SW480 (cell line): ENCODE measurements at places on chromosomes 16 and 17.

DNA sequence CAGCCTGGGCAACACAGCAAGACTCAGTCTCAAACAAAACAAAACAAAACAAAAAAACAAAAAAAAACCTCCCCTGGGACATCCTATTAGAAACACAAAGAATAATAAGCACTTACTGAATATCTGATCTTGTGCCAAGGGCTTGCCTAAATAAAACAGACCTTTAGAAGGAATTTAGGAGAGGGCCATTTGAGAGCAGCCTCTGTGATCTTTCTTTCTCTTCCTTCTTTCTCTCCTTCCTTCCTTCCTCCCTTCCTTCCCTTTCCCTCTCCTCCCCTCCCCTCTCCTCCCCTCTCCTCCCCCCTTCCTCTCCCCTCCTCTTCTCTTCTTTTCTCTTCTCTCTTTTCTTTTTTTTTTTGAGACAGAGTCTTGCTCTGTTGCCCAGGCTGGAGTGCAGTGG, 12.3 kb downstream of the ITGAL start:
- DNase-seq: no peak

GRCh38 chr16:78005881-78006280, 16.5 kb upstream of the CLEC3A start:
- no peak for DNase-seq

- no peak for DNase-seq
Observed at GRCh38 chr16:15054357-15055140, 1.3 kb downstream of the NTAN1 start.

GRCh38 chr16:7601100-7601499, 268.5 kb downstream of the RBFOX1 start:
- DNase-seq: no peak

DNA sequence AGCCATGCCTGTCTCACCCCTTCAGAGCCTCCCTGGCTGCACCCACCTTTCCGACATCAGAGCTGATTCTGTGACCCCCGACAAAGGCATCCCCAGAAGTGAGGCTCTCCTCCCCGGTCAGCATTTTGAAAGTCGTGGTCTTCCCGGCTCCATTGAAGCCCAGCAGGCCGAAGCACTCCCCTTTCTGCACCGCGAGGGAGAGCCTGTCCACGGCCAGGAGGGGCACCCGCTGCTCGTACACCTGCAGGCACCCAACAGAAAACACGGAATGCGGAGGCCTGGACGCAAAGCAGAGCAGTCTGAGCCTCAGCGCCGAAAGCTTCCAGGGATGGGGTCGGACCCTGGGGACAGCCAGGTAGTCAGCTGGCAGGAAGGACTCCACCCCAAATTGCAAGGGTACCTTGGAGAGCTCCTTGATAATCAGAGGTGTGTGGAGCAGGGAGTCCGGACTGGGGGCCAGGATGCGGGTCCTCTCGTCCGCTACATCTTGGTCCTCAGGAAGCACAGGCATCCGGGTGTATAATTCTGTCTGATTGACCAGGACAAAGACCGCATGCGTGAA, 13.1 kb upstream of the RNPS1 start:
- DNase-seq: no peak

DNA sequence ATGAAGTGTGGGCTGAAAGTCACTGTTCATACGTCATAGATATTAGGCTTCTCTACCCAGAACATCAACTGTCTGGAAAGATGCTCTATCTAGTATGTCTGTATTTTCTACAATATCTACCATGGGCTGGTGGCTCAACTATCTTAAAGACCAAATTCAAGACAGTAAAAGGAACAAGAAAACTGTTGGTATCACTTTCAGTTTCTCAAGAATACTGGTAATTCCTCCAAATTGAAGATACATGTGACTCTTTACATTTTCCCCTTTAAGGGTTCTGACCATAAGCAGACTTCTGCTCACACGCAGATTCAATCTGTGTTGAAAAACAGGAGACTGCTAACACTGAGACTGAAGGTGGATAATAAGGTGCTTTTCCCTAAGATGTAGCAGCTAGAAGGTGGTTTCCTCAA, 24.2 kb downstream of the XPO6 start:
- DNase-seq: no peak

- DNase-seq: no peak
Observed at GRCh38 chr17:75764417-75764710, 628 bp downstream of the GALK1 start.

DNA sequence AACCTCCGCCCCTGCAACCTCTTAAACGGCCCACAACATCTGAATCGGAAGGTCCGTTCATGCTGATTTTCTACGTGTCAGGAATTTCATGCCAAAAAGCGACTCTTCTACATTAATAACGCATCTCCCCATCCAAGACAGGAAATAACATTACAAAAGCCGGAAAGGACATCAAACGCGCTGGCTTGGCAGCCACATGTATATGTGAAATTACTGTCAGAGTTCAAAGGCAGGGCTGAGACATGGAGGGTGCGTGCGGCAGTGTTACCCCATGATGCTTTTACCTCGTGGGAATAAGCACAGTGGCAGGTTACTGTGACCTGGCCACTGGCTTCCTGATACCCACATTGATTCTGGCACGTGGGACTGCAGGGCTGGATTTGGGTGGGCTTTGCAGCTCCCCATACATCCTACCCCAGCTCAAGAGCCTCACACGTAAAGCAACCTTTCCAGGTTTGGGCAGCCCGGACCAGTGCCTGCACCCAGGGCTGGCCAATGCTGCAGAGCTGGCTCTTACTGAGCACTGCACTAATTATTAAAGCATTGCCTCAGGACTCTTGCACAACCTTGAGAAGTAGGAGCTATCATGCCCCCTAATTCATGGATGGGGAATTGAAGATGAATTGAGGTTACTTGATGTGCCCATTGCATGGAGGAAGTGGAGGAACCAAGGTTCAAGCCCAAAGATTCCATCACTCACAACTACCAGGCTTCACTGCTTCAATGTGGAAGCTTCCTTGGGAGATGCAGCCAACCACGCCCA, 120.6 kb upstream of the FOXF1 start:
- no peak for DNase-seq

- no peak for DNase-seq
Observed at GRCh38 chr16:27679899-27680298, 130.0 kb downstream of the KATNIP start.

GRCh38 chr17:70268383-70268782, 99.1 kb downstream of the KCNJ2 start:
- DNase-seq: no peak

GRCh38 chr17:71959154-71959553, 161.7 kb upstream of the SOX9 start:
- peak; percentile 13 for DNase-seq

- peak; percentile 94 for DNase-seq
Observed at GRCh38 chr16:85645021-85645589, 32.0 kb downstream of the GSE1 start.

DNA sequence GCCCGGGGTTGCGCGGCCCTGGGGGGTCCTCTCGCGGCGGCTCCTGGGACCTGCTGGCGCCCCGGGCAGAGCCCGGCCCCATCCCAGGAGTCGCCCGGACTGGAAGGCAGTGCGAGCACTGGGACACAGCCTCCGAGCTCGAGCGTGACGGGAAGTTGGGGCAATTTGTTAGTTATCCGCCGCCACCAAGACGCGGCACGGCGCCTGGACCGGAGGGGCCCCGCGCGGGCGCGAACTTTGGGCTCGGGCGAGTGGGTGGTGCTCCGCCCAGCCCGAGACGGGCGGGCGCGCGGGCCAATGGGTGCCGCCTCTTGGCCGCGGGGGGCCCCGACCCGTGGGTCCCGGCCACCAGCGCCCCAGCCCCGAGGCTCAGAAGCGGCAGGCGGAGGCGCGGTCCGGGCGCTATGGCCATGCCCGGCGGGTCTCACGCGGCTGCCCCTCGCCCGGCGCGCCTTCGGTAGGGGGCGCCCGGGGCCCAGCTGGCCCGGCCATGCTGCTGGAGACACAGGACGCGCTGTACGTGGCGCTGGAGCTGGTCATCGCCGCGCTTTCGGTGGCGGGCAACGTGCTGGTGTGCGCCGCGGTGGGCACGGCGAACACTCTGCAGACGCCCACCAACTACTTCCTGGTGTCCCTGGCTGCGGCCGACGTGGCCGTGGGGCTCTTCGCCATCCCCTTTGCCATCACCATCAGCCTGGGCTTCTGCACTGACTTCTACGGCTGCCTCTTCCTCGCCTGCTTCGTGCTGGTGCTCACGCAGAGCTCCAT, at the start of gene ADORA2B:
Gene ADORA2B (plus strand): TSS at position 372 of the 768 bp plus-strand sequence. CDS start 119 bp downstream, at position 491.
- peak; percentile 69 for DNase-seq

GRCh38 chr17:10211666-10212065, 13.3 kb upstream of the GAS7 start:
- no peak for DNase-seq

GRCh38 chr16:52906281-52906680, 146.4 kb downstream of the CHD9NB start:
- peak; percentile 54 for DNase-seq

GRCh38 chr17:75326226-75326848, 37.1 kb upstream of the SLC25A19 start:
- DNase-seq: no peak

GRCh38 chr17:80892019-80892855, 99.4 kb upstream of the CHMP6 start:
- DNase-seq: peak; percentile 90

GRCh38 chr17:80058311-80058955, 22.0 kb downstream of the CCDC40 start:
- DNase-seq: no peak

- DNase-seq: no peak
Observed at GRCh38 chr16:75519175-75519574, 16.7 kb downstream of the CHST5 start.

DNA sequence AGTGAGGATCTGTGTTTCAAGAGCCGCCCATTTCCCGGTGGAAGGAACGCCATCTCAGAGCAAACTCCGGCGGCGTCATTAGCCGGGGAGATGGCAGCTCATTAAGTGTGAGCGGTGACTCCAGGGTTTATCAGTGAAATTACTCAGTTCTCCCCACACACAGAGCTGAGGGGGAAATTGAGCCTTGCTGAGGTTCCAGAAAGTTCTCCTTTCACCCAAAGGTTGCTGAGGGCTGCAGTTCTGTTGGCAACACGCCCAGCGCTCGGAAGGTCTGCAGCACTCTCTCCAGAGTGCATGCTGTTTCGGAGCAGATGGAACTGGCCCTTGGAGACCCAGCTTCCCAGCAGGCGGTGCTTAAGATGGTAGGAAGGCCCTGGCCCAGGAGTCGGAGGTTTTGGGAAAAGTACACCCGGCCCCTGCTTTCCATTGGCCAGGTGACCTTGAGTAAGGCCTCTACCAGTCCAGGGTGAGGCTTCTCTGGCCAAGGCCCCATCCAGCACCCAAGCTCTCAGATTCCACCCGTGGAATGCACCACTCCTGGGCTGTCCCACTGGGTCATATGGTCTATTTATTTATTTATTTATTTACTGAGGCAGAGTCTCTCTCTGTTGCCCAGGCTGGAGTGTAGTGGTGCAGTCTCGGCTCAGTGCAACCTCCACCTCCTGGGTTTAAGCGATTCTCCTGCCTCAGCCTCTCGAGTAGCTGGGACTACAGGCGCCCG, 167.7 kb upstream of the CIBAR2 start:
- no peak for DNase-seq

- DNase-seq: no peak
Observed at GRCh38 chr17:71360301-71360700, 760.5 kb upstream of the SOX9 start.
